Thoracic aorta (tissue), 2 donors: ENCODE measurements at places on chromosomes 6 and 20.
A peak's percentile ranks its signal among the peaks of the same experiment; 100 is the strongest.

DNA sequence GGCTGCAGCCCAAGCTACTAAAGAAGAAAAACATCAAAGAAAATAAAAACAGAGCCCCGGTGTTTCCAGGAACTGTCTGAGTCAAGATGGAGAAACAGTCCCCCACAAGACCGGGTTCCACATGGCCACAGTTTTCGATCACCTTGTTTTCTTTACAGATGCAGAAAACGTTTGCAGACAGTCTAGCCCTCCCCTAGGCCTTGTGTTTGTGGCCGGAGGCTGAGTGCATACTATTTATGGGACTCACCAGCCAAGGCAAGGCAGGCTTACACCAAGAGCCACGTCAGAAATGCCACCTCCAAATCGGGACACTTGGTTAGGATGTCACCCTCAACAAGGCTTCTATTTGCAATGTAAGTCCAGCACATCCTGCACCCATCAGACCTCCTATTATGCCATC is 97.3 kb downstream of the BMP7 start:
- no peak for DNase-seq

- DNase-seq: no peak
Observed at GRCh38 chr6:124741341-124741740, 220.9 kb upstream of the RNF217 start.

- DNase-seq: no peak
Observed at GRCh38 chr20:64279826-64280459, 24.4 kb downstream of the PCMTD2 start.

GRCh38 chr6:73169633-73170032 is 55.7 kb downstream of the KHDC1L start:
- DNase-seq: no peak

GRCh38 chr20:40532103-40532502 is 156.9 kb downstream of the MAFB start:
- no peak for DNase-seq

- DNase-seq: no peak
Observed at GRCh38 chr6:89298680-89299465, 16.2 kb downstream of the GABRR2 start.

DNA sequence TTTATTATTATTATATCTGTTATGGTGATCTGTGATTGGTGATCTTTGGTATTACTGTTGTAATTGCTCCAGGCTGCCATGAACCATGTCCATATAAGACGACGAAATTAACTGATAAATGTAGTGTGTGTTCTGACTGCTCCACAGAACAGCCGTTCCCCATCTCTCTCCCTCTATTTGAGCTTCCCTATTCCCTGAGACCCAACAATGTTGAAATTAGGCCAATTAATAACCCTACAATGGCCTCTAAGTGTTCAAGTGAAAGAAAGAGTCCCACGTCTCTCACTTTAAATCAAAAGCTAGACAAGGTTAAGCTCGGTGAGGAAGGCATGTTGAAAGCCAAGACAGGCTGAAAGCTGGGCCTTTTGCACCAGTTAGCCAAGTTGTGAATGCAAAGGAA is 51.6 kb downstream of the ZFP64 start:
- no peak for DNase-seq

DNA sequence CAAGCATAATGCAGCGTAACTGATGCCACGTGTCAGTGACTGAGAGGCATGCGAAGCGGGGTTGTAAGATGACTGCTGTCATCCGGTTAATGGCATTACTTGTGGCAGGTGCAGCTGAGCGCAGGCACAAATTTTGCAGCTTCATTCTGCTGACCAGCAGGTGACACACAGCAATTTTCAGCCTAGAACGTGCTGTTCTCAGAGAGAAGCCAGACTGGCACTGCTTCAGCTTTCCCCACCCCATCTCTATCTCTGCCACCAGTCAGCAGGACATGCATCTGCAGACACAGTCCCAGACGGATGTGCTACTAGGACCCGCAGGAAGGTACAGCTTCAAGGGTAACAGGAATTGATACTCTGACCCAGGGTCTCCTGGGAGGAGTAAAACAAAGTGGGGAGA is 221.8 kb downstream of the KIF16B start:
- no peak for DNase-seq

- no peak for DNase-seq
Observed at GRCh38 chr6:14288910-14289309, 171.3 kb downstream of the CD83 start.

GRCh38 chr20:49880177-49880576 is 35.2 kb downstream of the SPATA2 start:
- no peak for DNase-seq

DNA sequence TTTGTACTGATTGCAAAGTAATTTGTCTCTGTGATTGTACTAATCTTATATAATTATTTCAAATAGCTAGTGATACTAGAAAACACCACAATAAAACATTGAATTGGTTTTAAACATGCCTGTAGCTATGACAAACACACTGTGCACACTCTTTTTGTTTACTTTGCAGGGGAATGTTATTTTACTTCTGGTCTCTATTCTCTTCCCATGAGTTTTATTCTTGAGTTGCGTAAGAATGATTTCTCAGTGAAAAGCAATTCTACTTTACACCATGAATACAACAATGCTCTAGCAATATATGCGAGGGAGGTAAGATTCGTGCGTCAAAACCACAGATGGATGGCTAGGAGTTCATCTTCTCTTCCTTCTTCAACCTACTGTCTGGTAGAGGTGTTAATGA is 68.4 kb upstream of the PHACTR1 start:
- no peak for DNase-seq

GRCh38 chr20:20395903-20396568 is 28.1 kb downstream of the INSM1 start:
- DNase-seq: no peak

- DNase-seq: peak; percentile 71
Observed at GRCh38 chr20:43938932-43939761, 24.5 kb downstream of the TOX2 start.

- DNase-seq: no peak
Observed at GRCh38 chr6:3205913-3206312, 21.5 kb downstream of the TUBB2B start.

GRCh38 chr6:152338335-152339125 is 298.6 kb downstream of the SYNE1 start:
- no peak for DNase-seq

DNA sequence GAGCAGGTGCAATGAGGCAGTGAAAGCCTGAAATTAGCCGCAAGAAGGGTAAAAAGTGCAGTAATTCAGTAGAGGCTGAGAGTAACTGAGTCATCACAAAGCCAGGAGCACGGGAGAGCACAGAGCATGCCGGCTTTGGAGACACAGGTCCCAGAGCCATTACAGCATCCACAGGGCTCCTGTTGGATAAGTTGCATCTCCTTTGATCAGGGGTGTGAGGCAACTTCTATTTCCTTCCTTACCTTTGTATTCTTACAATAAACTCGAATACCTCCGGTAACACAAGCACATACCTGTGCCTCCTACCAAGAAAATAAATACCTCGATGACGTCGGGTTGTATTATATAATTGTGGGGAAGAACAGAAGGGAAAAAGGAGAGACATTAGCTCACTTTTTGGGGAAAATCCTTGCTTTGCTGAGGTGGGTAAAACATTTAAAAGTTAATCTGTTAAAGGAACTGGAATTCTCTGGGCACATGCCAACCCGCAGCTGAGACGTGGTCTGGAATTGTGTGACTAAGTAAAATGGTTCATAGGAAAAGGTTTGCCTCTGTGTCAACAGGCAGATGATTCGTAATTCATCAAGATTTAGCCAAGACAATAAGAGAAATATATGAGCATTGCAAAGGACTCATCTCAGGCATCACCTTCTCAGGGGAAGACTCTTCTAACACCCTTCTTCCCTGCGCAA is 360.7 kb upstream of the ZFP64 start:
- no peak for DNase-seq

DNA sequence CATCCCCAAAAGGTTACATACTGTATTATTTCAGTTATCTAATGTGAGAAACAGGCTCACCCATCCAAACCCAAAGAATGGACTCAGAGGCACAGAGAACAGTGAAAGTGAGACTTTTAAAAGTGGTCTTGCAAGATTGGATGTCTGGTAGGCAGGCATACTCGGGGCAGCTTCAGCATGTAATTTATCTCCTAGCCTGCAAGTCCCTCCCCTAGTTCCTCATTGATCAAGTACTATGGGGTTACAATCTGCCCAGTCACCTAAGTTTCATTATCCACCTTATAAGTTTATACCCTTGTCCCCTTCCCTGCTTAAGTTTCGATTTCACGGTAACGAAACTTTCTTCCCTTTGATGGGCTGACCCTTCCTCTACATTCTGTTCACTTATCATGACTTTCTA is 20.8 kb upstream of the ZNF451 start:
- no peak for DNase-seq

DNA sequence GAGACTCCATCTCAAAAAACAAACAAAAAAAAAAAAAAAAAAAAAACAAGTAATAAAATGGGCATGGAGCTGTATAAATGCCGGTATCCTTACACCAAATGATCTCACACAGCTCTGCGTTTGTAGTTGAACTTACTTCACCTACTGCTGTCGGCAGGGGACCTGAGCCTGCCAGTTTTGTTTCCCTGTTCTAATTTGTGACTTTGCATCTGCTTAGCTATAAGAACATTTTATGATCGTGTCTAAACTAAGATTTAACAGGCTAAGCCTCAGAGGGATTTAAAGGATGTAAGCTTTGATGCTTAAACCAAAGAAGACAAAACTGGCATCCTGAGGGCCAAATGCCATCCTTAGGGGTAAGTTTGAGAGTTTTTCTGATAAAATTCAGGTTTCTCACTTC is 58.7 kb downstream of the GCNT2 start:
- no peak for DNase-seq

GRCh38 chr20:6882561-6883291 is 115.2 kb downstream of the BMP2 start:
- no peak for DNase-seq

- no peak for DNase-seq
Observed at GRCh38 chr6:157536223-157536545, 155.2 kb downstream of the ZDHHC14 start.
